Mucosa of gallbladder (tissue), 1 donor: ENCODE measurements at places on chromosomes 6 and 20.

DNA sequence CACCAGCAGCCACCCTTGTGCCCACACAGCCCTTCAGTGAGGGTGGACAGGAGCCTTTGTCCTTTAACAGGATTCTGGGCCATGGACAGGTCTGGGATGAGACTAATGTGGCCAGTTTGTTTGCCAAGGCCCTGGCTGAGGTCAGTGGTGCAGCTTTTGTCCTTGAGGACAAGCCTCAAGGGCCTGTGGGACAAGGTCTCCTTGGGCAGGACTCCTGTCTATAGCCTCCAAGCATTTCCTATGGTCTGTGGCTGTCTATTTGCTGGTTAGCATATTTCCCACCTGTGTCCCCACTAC is 44.1 kb downstream of the SUN5 start:
- no peak for DNase-seq

DNA sequence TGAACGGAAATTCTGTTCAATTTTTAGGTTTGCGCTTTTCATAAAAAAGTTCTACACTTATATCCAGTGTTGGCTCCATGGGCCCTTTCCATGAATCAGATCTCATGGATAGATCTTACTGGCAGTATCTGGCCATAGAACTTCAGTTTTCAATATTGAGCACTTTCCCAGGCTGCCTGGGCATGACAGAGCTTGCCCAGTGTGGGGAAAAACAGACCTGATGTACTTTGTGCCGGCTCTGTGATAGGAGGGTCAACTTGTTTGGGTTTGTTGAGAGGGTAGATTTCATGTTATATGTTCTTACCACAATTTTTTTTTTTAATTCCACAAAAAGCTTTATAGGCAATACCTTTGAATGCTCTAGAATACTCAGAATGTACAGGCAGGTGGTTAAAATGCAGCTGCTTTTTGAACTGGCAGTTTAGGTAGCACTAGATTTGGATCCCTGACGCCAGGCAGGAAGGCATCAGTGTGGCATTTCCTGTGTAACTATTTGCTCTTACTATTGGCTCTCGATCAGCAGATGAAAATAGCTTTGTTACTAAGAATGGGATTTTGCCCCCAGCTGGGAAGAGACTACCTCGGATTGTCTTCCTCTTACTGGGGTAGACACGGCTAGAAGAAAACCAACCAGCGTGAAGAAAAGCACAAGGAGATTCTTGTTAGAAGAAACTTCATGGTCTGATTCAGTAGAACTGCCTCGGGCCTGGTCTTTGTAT is 404.9 kb upstream of the SOX4 start:
- no peak for DNase-seq

GRCh38 chr6:57135885-57136284 is 36.2 kb upstream of the BAG2 start:
- no peak for DNase-seq

DNA sequence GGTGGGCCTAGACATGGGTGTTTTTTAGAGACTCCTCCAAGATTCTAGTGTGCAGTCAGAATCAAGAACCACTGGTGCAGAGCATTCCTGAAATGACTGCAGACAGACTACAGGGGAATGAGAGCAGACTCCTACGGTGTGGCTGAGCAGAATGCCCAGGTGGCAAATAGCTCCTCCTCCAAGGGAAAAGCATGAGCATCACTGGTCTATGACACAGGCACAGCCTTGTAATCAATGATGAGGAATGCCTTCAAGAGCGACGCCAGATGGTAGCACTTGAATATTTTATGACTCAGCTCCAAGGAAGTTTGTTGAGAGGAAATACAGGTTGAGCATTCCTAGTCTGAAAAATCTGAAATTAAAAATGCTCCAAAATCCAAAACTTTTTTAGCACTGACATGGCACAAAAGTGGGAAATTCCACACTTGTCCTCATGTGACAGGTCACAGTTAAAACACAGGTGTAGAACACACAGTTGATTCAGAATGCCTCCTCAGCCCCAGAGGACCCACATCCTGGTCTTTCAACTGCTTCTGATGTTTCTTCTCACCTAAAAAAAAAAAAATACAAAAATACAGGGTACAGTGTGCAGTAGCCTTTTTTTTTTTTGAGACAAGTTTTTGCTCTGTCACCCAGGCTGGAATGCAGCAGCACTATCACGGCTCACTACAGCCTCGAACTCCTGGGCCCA is 10.6 kb upstream of the FAM8A1 start:
- DNase-seq = peak; percentile 66

GRCh38 chr20:47970282-47970903 is 185.1 kb upstream of the SULF2 start:
- no peak for DNase-seq

GRCh38 chr6:57263739-57264138 is 41.6 kb upstream of the RAB23 start:
- no peak for DNase-seq

DNA sequence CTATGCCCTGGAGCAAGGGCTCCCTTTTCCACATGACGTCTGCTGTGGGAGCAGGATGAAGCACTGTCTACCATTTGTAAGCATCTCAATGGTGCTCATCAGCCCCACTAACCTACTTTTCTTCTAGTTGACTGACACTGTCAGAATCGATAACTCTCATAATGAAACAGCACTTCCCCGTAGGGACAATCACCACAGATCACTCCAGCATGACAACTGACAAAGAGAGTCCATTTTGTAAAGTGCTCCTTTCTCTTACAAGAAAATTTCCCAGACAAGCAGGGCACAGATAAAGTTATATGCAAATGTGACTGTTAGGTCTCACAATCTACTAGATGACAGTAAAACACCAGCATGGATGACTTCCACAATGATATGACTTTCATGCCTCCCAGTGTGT is 46.4 kb downstream of the HEBP2 start:
- no peak for DNase-seq

DNA sequence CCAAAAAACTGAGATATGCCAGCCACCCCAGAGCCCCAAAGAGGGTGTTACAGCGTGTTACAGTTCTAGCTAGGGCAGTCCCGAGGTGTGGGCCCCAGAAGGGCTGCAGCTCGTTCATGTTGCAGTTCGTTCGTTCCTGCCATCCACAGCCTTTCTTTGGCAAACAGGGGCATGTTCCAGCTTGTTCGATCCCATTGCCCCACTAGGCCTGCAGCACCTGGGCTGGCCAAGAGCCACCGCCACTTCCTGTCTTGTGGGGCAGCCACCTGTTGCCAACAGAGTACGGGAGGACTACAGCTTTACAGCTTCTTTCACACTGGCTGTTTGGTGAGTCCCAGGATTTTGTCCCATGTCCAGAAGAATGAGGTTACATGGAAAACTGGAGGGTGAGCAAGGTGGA is 198.1 kb downstream of the MMUT start:
- no peak for DNase-seq

DNA sequence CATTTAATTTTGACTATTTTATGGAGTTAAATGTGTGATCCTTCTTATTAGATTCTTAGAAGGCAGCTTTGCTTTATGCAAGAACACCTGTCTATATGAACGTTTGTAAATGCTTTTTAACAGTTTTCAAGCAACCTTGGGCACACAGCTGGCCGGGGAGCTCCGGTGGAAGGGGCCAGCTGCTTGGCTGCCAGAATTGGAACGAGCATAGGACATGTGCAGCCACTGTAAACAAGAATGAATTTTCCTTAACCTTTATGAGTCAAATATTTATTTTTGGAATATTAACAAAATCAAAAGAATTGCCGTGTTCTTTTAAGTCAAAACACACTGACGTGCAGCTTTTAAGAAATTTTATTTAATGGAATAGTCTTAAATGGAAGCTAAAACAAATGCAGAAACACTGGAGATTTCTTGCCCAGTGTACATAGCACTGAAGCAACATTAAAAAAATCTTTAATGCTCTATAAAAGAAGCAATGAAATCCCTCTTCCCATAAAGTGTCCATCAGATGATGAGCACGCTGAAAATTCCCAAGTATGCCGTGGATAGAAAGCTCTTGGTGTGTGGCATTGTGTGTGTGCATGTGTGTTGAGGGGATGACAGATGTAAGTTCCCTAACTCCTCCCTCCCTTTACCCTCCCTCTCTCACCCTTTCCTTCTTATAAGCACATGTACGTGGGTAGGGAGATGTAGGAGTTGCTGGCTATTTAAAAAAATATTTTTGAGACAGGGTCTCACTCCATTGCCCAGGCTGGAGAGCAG is 208.9 kb upstream of the EXOC2 start:
- DNase-seq = no peak

- no peak for DNase-seq
These were observed 28.4 kb upstream of the MAS1L start for GRCh38 chr6:29516108-29516507.

DNA sequence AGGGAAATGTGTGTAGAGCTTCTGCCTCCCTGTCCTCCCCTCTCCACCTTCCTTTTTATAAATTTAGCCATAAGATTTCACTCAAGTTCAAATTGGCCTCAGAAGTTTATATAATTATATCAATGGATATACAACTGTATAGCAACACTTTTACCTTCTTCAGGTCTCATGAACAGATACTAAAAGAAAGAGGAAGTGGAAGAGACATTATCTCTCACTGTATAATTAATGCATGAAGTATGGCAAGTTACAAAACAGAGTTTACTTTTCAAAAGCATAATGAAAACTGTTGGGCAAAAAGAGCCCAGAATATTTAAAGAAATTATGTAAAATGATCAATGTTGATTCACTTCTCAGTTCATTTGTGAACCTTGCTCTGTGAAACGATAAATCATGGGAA is 99.7 kb downstream of the PDE7B start:
- no peak for DNase-seq

GRCh38 chr6:44667226-44667625 is 279.7 kb downstream of the CDC5L start:
- no peak for DNase-seq

- DNase-seq = no peak
These were observed 1.2 kb downstream of the DUSP22 start for GRCh38 chr6:293193-294174.
